ENCODE measurements at places on chromosomes 5 and 9.

- DNase-seq = no peak
These were observed 83.9 kb downstream of the TMEM174 start for GRCh38 chr5:73256862-73257261.

GRCh38 chr5:132475497-132475882 lies 15.1 kb downstream of the IRF1 start:
- no peak for DNase-seq

- DNase-seq = no peak
These were observed 117.7 kb upstream of the GNA14 start for GRCh38 chr9:77765781-77766259.

DNA sequence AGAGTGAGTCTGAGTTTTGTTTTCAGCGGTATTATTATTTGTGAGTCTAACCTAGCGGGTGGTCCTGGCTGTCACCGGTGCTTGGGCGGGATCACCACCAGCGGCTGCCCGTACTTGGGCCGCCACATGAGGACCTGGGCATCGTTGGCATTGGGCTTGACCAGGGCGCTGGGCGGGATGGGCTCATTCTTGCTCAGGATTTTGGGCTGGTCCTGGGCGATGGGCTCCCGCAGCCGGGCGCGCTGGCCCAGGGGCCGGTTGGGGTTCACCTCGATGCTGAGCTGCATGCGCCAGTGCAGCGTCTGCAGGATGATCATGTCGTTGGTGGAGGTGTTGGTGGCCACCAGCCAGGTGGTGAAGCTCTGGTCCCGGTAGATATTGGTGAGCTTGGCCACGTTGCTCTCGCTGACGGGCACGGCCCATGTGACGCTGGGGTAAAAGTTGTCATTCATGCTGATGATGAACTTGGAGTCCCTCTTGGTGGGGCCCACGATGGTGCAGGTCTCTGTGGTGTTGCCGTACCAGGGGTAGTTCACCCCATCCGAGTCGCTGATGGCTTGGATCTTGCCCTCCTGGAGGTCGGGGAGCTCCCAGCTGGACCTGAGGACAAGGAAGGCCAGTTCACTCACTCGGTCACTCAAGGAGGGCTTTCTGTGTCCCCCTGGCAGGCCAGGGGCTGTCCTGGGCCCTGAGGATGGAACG lies 15.4 kb downstream of the FAM78A start:
- DNase-seq = no peak

DNA sequence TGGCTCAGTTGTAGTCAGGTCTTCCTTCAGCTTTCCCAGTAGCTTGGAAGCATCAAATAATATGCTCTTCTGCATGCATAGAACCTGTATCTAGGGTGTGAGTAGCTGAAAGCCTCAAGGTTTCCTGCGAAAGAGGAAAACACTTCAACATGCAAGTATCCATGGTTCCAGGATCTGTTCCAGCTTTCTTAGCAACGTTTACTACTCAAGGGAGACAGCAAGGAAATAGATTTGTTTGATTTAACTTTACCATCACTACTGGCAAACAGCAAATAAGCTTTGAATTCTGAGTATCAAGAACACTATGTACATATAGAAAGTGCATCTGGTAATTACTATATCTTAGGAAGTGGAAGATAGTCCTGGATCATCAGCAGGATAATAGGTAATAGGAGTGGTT lies 341.0 kb downstream of the PRR16 start:
- no peak for DNase-seq

Measured in NCI-H510A (cell line).